ENCODE measurements at places on chromosomes 13 and 19.

DNA sequence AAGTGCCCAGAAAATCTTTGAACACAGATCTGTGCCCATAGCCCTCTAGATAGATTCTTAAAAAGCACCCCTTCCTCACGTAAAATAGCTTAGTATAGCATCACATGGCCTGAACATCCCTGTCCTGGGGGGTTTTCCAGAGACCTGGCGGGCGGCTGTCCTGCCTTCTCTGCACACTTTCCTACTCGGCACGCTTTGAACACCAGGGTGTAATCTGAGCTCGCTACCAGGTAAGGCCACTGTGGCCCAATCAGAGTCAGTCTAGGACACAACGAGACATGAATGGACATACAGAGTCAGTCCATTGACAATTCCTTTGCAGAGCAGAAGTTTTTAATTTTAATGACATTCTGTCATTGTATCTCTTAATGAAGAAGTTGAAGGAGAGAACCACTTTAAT lies 8.1 kb downstream of the CYP2A13 start:
- no peak for DNase-seq

GRCh38 chr13:111790621-111791020 lies 276.3 kb upstream of the SOX1 start:
- DNase-seq: no peak

GRCh38 chr19:48476176-48476575 lies 7.0 kb downstream of the CYTH2 start:
- no peak for DNase-seq

DNA sequence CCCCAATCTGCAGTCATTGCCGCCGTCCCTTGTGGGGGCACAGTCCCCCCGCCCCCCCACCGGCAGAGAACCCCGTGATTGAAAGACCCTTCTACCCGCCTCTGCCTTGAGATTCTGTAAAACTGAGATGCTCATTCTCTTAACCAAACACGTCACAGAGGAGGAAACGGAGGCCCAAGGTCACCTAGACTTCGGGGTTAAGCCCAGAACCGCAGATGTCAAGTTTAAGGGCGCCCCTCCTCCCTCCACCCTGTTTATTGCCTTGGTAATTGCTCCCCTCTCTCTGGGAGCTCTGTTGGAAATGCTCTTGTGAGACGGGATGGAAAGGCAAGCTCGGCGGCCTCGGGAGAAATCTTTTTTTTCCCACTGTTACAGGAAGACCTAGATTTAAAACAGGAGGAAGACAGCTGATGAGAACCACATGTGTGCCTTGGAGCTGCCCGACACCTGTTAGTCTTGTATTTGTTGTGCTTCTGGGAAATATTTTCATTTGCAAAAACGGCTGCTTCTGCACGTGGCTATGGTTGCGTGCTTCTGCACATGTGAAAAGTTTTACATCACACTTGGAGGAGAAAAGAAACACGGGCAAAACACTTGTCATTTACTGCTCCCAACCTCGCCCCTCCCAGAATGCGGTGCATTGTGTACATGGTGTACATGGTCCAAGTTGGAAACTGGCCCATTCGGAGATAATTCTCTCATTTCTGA lies 1.1 kb upstream of the MED26 start:
- no peak for DNase-seq

All from NCI-H1694 treated with DMSO at 0.1 percent for 48 hours (cell line).